ENCODE measurements at places on chromosomes 11 and 22. TPM values are rescaled to one million over a fixed set of nuclear protein-coding genes. Genes with fewer than 3 reads are reported as not detected.

GRCh38 chr11:44561275-44561805, 4.1 kb upstream of the CD82 start:
- ATAC-seq = no peak

GRCh38 chr11:1401656-1402221, 12.0 kb downstream of the BRSK2 start:
- peak; percentile 51 for ATAC-seq

DNA sequence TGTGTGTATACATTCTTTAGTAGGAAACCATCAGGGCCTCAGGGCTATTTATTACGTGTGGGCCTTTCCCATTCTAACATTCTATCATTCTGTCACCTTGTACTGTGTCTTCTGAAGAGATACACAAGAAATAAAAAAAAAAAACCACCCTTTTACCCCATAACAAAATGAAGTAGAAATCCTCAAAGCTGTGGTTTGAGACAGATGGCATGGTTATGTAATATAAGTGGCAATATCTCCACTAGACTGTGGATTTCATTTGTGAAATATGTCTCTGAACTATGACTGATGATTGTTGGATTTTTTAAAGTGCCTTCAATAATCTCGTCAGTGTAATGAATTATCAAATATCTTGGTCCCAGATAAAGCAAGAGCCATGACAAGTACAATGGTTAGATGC, 150.0 kb upstream of the BLID start:
- no peak for ATAC-seq

TSKU gene
- total RNA-seq = 50.7 TPM

MS4A1 gene
- 2.9 TPM for total RNA-seq

OR56A1 gene
- not detected for total RNA-seq

ARHGEF12 gene
- 62.7 TPM for total RNA-seq

- no peak for ATAC-seq
Observed at GRCh38 chr11:87812571-87813365, 362.5 kb downstream of the RAB38 start.

TPBGL gene
- not detected for total RNA-seq

ESAM gene
- total RNA-seq = 8.5 TPM

F2 gene
- total RNA-seq = not detected

- peak; percentile 1 for ATAC-seq
Observed at GRCh38 chr11:35141571-35141971, 2.6 kb downstream of the CD44 start.

PUS3 gene
- 5.3 TPM for total RNA-seq
